ENCODE measurements at places on chromosomes 5 and 9. TPM values are rescaled to one million over a fixed set of nuclear protein-coding genes. Genes with fewer than 3 reads are reported as not detected.

- H3K4me1 ChIP-seq: no peaks in the 10 kb centered on the region
- H3K36me3 ChIP-seq: no peaks in the 10 kb centered on the region
- no peak overlapping the region for H3K27ac ChIP-seq
- H3K27me3 ChIP-seq: no peaks in the 10 kb centered on the region
- no peak overlapping the region for H3K4me3 ChIP-seq
These were observed 179.4 kb downstream of the SEMA6A start for GRCh38 chr5:116395226-116395625.

DNA sequence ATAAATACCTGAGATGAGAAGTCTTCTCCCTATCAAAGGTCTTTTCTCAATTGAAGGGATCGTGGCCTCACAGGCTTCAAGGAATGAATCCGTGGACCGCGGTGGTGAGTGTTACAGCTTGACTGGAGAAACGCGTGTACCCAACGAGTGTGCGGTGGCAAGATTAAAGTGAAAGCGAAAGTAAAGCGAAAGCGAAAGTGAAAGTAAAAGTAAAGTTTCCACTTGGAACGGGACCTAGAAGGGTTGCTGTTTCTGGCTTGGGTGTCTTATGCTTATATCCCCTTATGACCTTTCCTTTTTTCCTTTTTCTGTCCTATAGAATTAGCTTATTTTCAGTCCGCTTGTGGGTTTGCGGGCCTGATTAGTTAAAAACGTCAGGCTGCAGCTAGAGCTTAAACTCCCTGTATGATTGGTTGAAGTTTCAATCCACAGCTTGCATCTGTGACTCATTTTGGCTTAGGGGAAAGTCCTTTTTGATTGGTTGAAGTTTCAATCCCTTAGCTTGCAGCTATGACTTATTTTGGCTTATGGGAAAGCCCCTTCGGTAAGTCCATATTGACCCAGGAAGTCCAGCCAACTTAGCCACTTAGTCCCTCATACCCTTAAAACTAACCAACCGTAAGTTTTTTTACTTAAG lies 924.3 kb upstream of the CDH10 start:
- no peak for DNase-seq
- no peak overlapping the region for H3K27ac ChIP-seq
- H3K4me3 ChIP-seq: no peak overlapping the region
- no peaks in the 10 kb centered on the region for H3K4me1 ChIP-seq
- H3K27me3 ChIP-seq: no peaks in the 10 kb centered on the region

DNA sequence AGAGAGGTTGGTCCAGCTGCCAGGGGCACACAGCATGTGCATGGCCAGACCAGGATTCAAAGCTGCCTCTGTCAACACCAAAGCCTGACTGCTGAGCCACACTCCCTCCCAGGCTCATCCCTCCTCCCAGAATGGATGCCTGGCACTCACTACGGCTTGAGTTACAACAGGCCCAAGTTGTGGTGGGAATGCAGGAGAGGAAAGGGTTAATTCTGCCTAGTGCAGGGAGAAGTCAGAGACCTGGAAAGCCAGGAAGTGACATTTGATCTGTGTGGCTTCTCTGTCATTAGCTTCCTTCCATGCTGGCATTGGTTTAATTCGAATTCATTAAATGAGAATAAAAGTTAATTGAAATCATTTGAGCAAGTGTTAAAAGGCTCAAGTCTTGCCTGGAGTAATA lies 150.0 kb downstream of the NSG2 start:
- H3K4me3 ChIP-seq: no peak overlapping the region
- no peak for DNase-seq
- H3K36me3 ChIP-seq: no peaks in the 10 kb centered on the region
- no peaks in the 10 kb centered on the region for H3K4me1 ChIP-seq
- H3K27me3 ChIP-seq: no peaks in the 10 kb centered on the region
- no peak overlapping the region for H3K27ac ChIP-seq

DNA sequence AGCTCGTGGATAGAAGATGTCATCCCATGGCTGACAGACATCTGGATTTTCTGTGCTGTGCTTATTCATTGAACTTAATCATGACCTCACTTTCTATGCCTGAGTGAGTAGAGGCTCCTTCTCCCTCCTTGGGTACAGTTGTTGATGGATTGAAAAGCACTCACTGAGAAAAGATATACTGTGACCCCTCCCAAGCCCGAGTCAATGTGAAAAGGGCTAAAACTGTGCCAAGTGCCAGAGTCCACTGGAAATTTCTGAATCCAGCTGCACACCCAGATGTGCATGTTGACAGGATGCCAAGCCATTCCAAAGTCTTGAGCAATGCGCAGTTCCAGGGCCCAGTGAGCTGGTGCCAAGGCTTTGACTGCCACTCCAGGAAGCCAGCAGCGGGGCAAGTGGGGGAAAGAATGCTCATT lies 473.0 kb downstream of the NTRK2 start:
- no peaks in the 10 kb centered on the region for H3K4me1 ChIP-seq
- H3K27ac ChIP-seq: no peak overlapping the region
- no peak overlapping the region for H3K4me3 ChIP-seq
- H3K27me3 ChIP-seq: no peaks in the 10 kb centered on the region
- no peak for DNase-seq
- H3K36me3 ChIP-seq: no peaks in the 10 kb centered on the region

DNA sequence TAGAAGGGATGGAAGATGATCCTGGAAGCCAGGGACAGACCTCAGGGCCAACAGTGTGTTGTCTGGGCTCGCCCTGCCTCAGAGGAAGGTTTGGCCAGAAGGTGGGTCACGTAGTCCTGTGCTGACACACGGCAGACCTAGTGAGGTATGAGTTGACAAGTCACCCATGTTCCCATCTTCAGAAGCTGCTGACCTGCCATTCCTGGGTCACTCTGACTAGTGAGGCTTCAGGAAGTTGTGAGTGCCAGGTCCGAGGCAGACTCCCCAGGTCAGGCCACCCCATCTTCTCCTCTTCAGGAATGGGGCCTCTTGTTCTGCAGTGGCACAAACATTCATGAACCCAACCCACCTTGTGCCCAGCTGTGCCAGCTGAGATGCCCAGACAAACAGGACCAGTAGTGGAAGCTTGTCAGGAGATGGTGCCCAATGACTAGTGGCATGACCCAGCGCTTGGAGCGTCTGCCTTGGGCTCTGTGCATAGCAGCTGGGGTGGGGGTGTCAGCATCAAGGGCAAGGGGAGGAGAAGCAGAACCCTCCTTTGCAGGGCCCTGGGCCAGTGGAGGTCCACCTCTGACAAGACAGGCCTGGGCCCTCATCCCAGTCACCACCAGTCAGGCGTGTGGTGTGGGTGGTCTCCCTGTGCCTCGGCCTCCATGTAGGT lies 16.8 kb upstream of the ANGPTL2 start:
- no peak overlapping the region for H3K4me3 ChIP-seq
- H3K27ac ChIP-seq: no peak overlapping the region
- H3K36me3 ChIP-seq: no peaks in the 10 kb centered on the region
- no peaks in the 10 kb centered on the region for H3K4me1 ChIP-seq
- DNase-seq: no peak

GRCh38 chr5:135384898-135385297 lies 14.1 kb downstream of the MACROH2A1 start:
- H3K4me3 ChIP-seq: no peak overlapping the region
- no peaks in the 10 kb centered on the region for H3K27me3 ChIP-seq
- DNase-seq: no peak
- H3K36me3 ChIP-seq: peaks cover 71% of the 10 kb centered on the region
- H3K27ac ChIP-seq: no peak overlapping the region

DNA sequence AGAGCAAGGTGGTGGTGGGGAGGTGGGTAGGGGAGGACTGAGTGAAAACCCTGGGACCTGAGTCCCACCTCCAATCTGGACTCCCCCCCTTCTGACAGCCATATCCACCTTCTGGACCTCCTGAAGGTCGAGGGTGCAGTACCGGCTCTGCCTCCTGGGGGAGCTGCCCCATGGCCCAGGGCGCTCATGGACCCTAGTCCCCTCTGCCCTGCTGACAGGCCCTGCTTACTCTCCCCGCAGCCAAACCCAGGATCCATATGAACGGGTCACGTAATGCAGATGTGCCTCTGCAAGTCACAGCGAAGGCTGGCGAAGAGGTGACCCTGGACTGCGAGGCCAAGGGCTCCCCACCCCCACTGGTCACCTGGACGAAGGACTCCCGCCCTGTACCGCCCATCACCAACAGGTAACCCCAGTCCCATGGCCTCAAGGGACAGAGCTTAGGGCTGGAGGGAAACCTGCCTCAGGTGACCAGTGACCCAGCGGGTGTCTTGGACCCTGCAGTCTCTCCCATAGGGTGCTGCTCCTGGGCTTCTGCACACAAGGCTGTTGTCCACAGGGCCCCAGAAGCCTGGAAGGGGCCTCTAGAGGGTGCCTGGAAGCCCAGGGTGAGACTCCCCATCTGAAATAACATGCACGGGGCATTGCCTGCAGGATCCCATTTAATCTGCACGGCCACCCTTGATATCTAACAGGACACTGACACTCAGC lies 61.7 kb downstream of the HMCN2 start:
- no peak overlapping the region for H3K4me3 ChIP-seq
- H3K4me1 ChIP-seq: no peaks in the 10 kb centered on the region
- H3K27ac ChIP-seq: no peak overlapping the region
- H3K27me3 ChIP-seq: peaks cover 15% of the 10 kb centered on the region

DNA sequence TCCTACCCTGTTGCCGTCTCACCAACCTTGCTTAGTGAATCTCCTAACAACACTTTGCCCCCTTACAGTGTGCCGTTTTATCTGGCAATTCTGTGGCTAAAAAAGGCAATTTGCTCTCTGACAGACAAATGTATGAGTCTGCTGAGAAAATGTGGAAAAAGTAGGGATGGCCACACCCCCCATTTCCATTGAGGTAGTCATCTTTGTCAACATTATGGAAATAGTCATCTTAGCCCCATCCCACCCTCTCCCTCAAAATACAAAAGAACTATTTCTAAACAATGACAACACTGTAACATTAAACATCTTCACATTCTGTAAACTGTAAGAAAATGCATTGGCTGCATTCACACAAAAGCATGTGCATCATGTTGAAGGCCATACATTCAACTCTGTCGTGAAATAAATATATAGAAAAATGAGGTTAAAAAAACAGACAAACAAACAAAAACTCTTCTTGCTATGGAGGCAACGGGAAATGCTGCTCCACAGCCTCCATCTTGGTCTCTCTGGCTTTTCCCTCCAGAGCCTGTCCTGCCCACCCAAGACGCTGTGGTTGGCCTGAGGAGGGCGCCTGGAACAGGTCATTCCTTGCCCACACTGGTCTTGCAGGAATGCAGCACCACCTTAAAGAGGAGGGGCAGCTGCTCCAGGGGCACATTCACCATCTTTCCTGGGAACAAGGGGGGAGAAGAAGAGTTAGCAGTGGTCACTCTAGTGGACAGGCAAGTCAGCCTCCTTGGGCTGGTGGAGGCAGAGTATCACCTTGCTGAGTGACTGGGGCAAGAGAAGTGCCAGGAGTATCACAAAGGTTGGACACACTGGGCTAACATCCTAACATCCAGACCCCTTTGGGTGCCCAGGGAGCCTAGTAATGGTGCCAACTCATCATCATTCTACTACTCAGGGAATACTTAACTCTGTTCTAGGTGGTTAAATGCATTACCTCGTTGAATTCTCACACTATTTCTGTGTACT lies 15.2 kb upstream of the NR5A1 start:
- no peak for DNase-seq
- H3K36me3 ChIP-seq: no peaks in the 10 kb centered on the region
- H3K27ac ChIP-seq: no peak overlapping the region
- H3K27me3 ChIP-seq: peaks cover 12% of the 10 kb centered on the region

DNA sequence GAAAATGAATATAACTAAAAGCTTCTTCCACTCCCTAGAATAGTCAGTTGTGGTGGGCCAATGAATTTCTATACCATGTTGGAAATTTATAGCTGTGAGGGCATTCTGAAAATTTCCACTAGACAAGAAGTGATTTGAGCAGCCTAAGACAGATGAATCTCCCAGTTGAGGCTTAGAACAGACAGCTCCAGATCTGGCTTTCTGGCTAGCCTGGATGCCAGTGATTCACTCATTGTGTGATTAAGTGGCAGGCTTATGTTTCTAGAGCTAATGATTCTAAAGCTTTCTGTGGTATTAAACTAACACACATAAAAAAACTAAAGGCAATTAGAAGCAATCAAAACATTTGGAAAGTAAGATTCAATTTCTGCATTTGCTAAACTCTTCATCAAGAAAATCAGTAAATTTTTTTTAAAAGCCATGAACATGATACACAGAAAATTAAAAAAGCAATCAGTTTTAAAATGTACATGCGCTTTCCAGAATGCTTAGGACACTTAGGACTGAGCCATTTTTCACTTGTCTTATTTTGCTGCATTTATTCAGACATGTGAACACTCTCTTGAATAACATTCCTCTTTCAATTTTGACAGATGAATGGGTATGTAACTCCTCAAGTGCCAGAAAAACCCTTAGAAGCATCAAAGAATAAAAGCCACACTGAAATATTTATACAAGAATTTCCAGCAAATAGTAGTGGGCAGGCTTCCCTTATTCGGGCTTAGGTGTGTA lies 100.5 kb upstream of the GNAQ start:
- H3K4me1 ChIP-seq: peaks cover 17% of the 10 kb centered on the region
- no peak for DNase-seq
- peaks cover 6% of the 10 kb centered on the region for H3K36me3 ChIP-seq
- no peak overlapping the region for H3K27ac ChIP-seq
- H3K4me3 ChIP-seq: no peak overlapping the region

DNA sequence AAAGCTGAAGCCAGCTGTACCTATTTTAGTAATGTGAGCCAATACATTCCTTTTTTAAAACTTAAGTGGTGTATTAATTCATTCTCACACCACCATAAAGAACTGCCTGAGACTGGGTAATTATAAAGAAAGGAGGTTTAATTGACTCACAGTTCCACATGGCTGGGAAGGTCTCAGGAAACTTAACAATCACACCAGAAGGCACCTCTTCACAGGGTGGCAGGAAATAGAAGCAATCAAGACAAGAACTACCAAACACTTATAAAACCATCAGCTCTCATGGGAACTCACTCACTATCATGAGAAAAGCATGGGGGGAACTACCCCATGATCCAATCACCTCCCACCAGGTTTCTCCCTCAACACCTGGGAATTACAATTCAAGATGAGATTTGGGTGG lies 21.0 kb downstream of the ESM1 start:
- H3K36me3 ChIP-seq: peaks cover 2% of the 10 kb centered on the region
- peaks cover 4% of the 10 kb centered on the region for H3K4me1 ChIP-seq
- no peak for DNase-seq
- peaks cover 12% of the 10 kb centered on the region for H3K27me3 ChIP-seq
- H3K4me3 ChIP-seq: no peak overlapping the region

- H3K27ac ChIP-seq: no peak overlapping the region
- no peak overlapping the region for H3K4me3 ChIP-seq
- H3K27me3 ChIP-seq: no peaks in the 10 kb centered on the region
- DNase-seq: no peak
These were observed 111.7 kb downstream of the KCNN2 start for GRCh38 chr5:114473541-114473940.

Gene PCDHAC1
- total RNA-seq: not detected

Gene FCN1
- not detected for total RNA-seq

Gene NFX1
- total RNA-seq: 37.6 TPM

Gene SRA1
- total RNA-seq: 55.6 TPM

Gene SCGB3A1
- total RNA-seq: not detected

Gene LRRC19
- not detected for total RNA-seq

Gene MAPK9
- 39.8 TPM for total RNA-seq

Gene PCDHGA8
- total RNA-seq: 0.03 TPM

Gene EQTN
- not detected for total RNA-seq

Gene GHR
- not detected for total RNA-seq

Gene PCDHGA9
- 0.39 TPM for total RNA-seq

Gene SCGB3A2
- total RNA-seq: not detected

Gene SLC34A1
- 0.26 TPM for total RNA-seq

All from activated T-helper 1 cell treated with anti-CD3 and anti-CD28 coated beads, Interleukin-12 subunit alpha, Interleukin-12 subunit beta, Interleukin-2, Interleukin-4 antibody, amounts not matched to agents 30 ng/mL and 10 ng/mL and 1 ng/mL, durations not matched to agents 14 hours and 24 hours and 36 hours (primary cell).